Motor neuron (in vitro differentiated cells): ENCODE measurements at places on chromosomes 5 and 9. TPM values are rescaled to one million over a fixed set of nuclear protein-coding genes. Genes with fewer than 3 reads are reported as not detected.

Gene SLC4A9
- 0.05 TPM in 1 of 2 replicates, not detected in the other for total RNA-seq

DNA sequence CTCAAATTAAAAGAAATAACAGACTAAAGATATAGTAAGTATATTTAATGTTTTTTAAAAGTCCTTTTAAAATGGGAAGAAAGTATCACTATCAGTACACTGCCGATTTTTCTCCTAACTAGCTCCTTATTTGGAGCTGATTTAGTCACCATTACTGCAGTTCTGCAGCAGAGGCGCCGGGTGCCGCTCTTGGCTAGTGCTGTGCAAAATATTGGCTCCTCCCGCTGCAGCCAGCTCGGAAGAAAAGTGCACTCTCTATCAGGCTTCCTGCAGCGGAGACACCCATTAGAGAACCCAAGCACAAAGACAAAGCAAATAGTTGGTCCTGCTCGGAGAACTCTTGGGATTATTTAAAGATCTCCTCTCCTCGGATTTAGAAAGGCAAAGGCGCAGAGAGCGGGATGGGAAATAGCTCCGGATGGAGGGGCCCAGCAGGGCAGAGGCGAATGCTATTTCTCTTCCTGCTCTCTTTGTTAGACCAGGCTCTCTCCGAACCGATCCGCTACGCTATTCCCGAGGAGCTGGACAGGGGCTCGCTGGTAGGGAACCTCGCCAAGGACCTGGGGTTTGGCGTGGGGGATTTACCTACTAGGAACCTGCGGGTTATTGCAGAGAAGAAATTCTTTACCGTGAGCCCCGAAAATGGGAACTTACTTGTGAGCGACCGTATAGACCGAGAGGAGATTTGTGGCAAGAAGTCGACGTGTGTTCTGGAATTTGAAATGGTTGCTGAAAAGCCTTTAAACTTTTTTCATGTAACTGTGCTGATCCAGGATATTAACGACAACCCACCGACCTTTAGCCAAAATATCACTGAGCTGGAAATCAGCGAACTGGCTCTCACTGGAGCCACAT, at the start of gene PCDHGB3:
PCDHGB3 (plus strand) TSS at position 249 of the 855 bp plus-strand sequence; CDS start at position 402, 153 bp downstream.
- ATAC-seq, result no peak

GRCh38 chr5:138243794-138244193, 30.6 kb downstream of the GFRA3 start:
- no peak for ATAC-seq

Gene LEAP2
- total RNA-seq, result 2.1 and 2.4 TPM in 2 replicates

GRCh38 chr9:132638240-132638639, 31.5 kb downstream of the DDX31 start:
- ATAC-seq, result no peak

- no peak for ATAC-seq
Observed at GRCh38 chr9:78786794-78787193, 489.9 kb downstream of the PSAT1 start.

DNA sequence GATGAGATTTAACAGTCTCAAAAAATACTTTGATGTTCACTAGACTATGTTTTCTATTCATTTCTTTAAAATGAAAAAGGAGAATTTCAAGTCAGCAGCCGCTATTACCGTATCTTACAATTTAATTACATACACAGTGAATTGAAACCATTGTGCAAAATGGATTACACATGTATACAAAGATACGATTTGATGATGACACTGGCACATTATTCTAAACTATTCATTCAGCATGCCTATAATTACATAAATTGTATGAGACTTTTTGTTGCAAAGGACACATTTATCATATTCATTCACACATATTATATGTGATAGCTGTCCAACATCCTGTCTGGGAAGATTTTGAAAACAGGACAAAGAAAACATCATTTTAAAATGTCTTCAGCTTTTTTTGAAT, 118.3 kb upstream of the VCAN start:
- no peak for ATAC-seq

DNA sequence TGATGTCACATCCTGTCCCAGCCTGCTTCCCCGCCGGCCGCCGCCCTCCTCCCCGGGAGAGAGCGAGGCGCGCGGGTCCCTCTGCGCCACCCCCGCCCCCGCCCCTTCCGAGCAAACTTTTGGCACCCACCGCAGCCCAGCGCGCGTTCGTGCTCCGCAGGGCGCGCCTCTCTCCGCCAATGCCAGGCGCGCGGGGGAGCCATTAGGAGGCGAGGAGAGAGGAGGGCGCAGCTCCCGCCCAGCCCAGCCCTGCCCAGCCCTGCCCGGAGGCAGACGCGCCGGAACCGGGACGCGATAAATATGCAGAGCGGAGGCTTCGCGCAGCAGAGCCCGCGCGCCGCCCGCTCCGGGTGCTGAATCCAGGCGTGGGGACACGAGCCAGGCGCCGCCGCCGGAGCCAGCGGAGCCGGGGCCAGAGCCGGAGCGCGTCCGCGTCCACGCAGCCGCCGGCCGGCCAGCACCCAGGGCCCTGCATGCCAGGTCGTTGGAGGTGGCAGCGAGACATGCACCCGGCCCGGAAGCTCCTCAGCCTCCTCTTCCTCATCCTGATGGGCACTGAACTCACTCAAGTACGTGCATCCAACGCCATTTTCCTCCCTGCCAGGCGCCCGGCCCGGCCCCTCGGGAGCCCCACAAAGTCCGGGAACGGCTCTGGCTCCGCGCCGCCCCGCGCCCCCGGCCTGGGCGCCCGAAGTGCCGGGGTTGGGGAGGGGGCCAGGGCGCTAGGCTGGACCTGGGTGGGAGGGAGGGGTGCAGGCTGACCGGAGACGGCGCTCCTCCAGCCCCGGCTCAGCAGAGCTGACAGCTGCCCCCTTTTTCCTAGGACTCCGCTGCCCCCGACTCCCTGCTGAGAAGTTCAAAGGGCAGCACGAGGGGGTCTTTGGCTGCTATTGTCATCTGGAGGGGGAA, 12.0 kb upstream of the OLFM1 start:
- peak; percentile 93 for ATAC-seq

Gene SCGB3A2
- total RNA-seq, result not detected in 2 replicates

Gene SDHA
- total RNA-seq, result 143 and 154 TPM in 2 replicates

GRCh38 chr9:124835026-124835557, 18.2 kb upstream of the WDR38 start:
- peak; percentile 80 for ATAC-seq
